ENCODE measurements at places on chromosomes 2 and 18.
A peak's percentile ranks its signal among the peaks of the same experiment; 100 is the strongest.

- DNase-seq = no peak
Observed at GRCh38 chr18:22559414-22560274, 141.9 kb upstream of the CTAGE1 start.

DNA sequence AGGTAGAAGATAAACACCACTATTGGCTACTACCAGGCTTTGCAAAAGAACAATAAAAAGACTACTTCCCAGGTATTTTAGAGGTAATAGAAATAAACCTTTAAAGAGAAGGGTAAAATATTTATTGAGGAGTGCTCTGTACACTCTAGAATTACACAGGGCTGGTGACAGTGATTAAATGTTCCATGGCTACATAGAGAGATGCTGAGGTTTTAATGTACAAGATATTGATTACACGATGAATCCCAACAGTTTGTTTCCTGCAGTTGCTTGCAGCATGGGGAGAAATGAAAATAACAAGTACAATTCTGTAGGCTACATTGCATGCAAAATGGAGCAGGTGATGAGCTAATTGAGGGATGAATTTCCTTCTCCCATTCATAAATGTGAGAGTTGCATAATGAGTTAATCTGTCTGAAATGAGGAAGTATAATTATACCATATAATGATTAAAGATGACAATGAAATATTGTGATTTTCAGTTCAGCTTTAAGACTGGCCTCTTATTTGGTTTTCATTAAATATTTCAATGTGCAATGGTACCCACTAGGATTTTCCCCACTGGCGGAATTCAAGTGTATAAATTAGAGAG is 266.1 kb downstream of the SOCS6 start:
- DNase-seq = peak; percentile 65

DNA sequence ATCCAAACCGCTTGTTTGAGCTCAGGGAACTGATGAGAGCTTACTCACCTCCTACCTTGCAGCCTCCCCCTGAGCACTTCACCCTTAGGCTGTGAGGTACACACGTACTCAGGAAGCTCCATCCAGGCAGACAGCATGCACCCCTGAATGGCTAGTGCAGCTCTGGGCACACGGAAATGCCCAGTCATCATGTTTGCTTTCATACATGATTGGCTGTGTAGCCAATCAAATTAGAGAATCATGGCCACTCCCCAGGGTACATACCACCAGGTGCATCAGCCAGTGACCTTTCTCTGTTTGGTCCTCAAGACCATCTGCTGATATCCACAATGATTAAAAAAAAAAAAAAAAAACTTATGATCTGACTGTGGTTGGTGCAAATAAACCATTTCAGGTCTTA is 42.1 kb downstream of the RNF152 start:
- DNase-seq = no peak

GRCh38 chr2:10733566-10733925 is 12.1 kb downstream of the ATP6V1C2 start:
- no peak for DNase-seq

DNA sequence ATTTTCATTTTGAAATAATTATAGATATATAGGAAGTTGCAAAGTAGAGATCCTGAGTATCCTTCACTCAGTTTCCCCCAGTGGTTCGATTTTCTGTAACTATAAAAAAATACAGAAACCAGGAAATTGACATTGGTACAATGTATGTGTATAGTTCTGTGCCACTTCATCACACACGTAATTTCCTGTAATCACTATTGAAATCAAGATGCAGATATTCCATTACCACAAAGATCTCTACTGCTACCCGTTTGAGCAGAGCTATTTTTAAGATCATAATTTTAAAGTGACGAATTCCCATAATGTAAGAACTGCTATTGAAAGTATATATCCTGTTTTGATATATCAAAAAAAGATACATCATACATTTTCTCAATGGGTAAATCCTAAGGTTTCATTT is 142.3 kb downstream of the BABAM2 start:
- DNase-seq = no peak

DNA sequence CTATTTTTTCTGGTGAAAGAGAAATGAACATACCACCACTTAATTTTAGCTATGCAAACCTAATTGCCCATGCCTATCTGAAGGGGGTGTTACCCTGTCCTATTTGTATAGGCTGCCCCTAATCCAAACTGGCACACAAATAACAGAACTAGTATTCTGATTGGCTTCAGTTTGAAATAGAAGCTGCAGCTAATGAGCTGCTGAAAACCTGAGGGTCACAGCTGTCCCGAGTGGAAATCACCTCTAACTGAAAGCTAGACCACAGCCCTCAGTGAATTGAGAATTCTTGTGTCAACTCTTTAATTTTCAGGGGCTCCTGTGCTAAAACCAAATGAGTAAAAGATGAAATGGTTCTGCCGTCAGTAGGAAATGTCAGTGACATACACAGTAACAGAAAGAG is 28.7 kb downstream of the CCDC141 start:
- DNase-seq = no peak

GRCh38 chr2:19664646-19665045 is 237.1 kb downstream of the TTC32 start:
- no peak for DNase-seq

DNA sequence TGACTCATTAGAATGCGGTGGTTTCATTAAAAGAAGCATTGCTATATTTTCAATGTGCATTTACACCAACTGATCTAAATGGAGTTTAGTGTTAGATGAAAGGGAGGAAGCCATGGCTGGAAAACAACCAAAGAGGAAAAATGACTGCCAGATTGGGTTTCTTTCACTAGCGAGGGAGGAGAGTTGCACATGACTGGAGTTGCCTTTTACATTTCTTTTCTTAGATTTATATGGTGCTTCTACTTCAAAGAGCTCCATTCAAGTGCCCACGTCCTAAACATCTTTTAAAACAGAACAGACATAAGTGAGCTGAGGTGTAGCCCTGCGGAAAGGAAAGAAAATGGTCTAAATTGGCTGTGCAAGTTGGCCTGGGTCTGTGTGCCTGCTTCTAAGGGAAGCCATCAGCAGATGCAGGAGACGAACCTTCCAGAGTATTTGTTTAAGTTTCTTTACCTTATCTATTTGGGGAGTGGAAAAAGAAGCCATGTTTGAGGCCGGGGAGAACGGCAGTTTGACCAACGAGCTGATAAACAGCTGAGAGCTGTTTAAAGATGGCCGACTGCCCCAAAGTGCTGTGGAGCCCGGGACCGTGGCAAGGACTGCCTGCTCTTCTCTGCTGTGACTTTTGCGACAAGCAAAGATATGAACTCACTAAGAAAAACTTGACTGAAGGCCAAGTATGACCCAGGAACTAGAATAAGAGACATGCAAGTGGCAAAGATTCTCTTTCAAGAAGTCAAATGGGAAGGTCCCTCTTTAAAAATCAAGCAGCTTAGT is 327.0 kb downstream of the ZNF516 start:
- no peak for DNase-seq

- no peak for DNase-seq
Observed at GRCh38 chr2:112183327-112184025, 45.3 kb downstream of the FBLN7 start.

DNA sequence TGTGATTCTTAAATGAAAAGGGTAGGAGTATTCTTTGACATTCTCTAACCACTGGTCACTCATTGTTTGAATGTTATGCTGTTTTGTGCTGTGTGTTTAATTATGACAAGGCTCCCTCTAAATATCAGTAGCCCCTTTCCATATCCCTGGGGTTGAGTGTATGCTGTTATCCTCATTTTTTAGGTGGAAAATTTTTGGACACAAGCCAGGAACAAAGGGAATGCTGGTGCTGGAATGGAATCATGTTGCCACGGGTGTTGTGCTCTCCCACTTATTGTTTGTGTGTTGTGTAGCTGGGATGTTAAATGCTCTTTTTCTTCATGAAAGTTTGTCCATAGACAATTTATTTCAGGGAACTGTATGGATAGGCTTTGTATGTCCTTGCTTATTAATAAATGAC is 43.3 kb downstream of the ZNF532 start:
- no peak for DNase-seq

DNA sequence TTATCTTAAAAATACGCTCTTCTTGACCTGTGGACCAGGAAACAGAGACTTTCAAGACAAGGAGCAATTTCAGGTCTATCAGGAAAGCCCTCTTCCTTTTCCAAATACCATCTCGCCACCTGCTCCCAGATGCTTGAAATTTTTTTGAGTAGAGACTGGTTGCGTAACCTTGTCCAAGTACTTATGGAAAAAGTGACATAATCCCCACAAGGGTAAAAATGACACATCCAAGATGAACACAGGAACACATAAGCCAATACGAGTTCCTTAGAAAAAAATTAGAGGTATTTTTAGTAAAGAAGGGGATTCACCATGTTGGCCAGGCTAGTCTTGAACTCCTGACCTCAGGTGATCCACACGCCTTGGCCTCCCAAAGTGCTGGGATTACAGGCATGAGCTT is 1.8 kb downstream of the SERPINB13 start:
- DNase-seq = no peak

GRCh38 chr2:206840999-206841398 is 75.6 kb downstream of the FASTKD2 start:
- no peak for DNase-seq

GRCh38 chr2:193973781-193974180 is 1683.2 kb upstream of the SLC39A10 start:
- no peak for DNase-seq

DNA sequence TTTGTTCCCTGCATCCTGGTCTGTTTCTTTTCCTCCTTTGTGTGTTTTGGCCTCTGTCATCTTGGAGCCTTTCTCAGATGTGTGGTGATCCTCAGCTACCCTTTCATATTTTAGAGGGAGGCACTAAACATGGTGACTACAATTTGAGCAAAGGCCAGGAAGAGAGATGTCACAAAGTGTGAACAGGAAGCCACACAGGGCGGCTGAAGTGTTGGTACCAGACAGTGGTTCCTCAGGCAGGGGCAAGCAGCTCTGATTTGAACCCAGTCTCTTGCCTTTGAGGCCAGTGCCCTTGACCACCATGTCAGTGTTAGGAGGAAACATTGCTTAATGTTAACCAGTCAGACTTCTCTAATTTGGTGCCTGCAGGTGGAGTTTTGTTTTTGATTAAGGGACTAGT is 9.2 kb downstream of the LRRFIP1 start:
- no peak for DNase-seq

- no peak for DNase-seq
Observed at GRCh38 chr2:226410247-226410835, 389.3 kb downstream of the IRS1 start.

GRCh38 chr18:78642296-78642951 is 337.2 kb upstream of the SALL3 start:
- no peak for DNase-seq
